Myocyte (in vitro differentiated cells): ENCODE measurements at places on chromosomes 16 and 17. TPM values are rescaled to one million over a fixed set of nuclear protein-coding genes. Genes with fewer than 3 reads are reported as not detected.

PIPOX gene
- total RNA-seq = 6.4 and 17.5 TPM in 2 replicates

PIRT gene
- total RNA-seq = not detected in 2 replicates

AATF gene
- total RNA-seq = 35.9 and 36.1 TPM in 2 replicates

GSDMA gene
- not detected in 2 replicates for total RNA-seq

DDX5 gene
- 300 and 476 TPM in 2 replicates for total RNA-seq

SCN4A gene
- total RNA-seq = 99.4 and 105 TPM in 2 replicates

ETV4 gene
- 3.0 and 7.9 TPM in 2 replicates for total RNA-seq

AGRP gene
- total RNA-seq = not detected in 2 replicates

PPM1D gene
- 9.2 and 9.7 TPM in 2 replicates for total RNA-seq

GRAPL gene
- not detected in 2 replicates for total RNA-seq

OTOP2 gene
- total RNA-seq = not detected in 2 replicates

FBXO31 gene
- 37.4 and 38.9 TPM in 2 replicates for total RNA-seq

SP6 gene
- 0.05 and 0.16 TPM in 2 replicates for total RNA-seq

SCGB1C2 gene
- total RNA-seq = 1.1 TPM in 1 of 2 replicates, not detected in the other

MAP3K3 gene
- total RNA-seq = 14.5 and 16.4 TPM in 2 replicates

STRADA gene
- 14.2 and 16.3 TPM in 2 replicates for total RNA-seq

UBALD2 gene
- total RNA-seq = 5.1 and 5.4 TPM in 2 replicates

RAMP2 gene
- 0.26 TPM in 1 of 2 replicates, not detected in the other for total RNA-seq
